ENCODE measurements at places on chromosomes 3 and 15.

GRCh38 chr3:60758171-60758570 lies 493.1 kb downstream of the FHIT start:
- DNase-seq, result no peak

DNA sequence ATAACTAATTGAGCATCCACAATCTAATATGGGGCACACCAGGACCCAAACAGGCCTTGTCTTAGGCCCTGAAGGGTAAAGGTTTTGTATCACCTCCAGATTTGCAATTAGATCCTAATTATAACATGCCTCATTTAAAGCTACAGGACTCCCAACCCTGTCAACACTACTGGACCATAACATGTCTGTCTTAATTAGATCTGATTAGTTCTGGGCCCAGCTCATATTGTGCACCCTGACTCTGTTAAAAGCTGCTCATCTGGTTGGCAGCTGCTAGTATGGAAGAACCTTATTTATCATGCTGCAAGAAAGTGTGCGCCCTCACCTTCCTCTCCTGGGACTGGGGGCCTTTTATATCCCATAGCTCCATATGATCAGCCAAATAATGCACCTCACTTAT lies 457.8 kb downstream of the ROBO1 start:
- DNase-seq, result no peak

DNA sequence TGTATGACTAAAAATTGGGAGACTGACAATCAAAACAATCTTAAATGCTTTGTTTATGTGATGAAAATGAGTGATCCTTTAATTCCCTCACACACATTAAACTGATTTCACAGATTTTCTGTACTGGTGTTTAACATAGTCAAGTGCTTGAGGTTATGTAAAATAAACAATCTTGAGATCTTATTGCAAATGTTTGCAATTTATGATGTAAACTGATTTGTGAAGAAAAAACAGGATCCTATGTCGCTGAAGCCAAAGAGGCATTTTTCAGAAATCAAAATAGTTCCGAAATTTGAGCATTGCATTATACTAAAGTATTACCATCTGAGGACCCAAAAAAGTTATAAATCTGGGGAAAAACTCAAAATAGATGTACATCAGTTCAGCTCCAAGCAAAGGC lies 12.7 kb downstream of the SHOX2 start:
- DNase-seq, result no peak

DNA sequence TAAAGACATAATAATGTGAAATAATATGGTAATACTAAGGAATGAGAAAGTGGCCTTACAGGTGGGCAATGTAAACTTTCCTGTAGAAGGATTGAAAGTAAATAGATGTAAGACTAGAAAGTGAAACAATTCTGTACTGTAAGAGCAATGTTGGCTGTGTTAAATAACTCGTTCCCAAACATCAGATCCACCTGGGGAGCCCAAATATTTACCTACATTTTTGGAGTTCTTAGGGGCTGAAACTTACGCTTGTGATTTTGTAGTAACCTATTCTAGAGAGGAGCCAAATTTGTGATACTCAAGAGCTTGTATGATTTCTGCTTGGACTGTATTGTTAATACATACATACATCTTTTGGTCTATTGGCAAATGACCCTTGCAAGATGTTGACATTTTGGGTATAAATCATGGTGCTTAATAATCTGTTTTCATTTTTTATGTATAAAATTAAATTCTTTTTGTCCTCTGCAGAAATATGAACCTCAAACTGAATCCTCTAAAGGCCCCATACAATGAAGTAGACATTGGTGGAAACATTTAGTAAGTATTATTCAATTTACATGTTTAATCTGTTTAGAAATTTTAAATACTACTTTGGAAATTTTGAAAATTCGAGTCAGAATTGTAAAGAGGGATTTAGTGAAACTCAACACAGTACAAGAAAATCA lies 8.5 kb upstream of the CHD2 start:
- DNase-seq, result no peak

- DNase-seq, result no peak
Measured at GRCh38 chr3:151383956-151384355, 597 bp downstream of the P2RY12 start.

DNA sequence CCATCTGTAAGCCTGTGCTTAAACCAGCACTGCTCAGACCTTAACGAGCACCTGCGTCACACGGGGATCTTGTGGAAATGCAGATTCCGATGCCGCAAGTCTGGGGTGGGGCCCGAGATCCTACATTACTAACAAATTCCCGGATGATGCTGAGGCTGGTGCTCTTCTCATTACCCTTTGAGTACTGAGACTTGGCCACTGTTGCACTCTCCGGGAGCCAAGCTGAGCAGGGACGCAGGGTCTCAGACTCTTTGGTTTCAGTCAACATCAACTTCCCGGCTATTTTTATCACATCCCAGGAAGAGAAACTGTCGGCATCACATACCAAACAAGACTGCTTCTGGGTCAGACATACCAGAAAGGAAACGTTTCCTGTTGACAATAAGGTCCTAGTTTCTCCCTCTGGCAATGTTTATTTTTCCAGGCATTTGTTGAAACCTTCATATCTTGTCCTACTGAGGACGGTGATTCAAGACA lies 276.6 kb downstream of the SHQ1 start:
- no peak for DNase-seq

DNA sequence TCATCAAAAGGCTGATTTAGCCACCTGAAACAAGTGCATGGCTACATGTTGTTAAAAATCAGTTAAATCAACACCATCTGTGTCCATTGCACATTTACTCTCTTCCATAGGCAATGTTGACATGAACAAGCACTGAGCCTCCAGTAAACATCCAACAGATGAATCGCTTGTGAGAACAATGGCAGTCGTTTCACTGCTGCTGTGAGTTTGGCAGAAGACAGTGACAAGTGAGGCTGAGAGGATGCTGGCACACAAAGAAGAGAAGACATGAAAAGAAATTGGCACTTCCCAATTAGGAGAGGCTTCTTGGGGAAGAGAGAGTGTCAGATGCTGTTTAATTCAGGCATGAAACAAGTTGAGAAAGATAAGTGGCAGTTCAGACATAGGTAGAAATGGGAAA lies 227.4 kb upstream of the STT3B start:
- no peak for DNase-seq

DNA sequence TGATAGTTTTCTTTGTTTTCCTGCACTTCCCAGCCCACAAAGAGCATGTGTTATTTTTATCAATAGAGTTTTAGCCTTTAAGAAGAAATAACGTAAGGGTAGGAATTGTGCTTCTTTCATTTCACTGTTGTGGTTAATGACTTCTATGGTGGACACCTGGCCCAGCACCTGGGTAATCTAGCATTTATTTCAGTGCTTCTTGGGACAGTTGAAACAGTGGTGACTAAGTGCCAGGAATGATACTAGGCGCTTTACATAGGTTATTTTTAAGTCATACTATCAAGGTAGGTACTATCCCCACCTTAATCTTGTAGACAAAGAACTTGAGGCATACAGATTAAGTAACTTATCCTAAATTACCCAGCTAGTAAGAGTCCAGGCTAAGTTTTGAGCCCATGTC lies 243.8 kb downstream of the SOX2 start:
- DNase-seq, result no peak

DNA sequence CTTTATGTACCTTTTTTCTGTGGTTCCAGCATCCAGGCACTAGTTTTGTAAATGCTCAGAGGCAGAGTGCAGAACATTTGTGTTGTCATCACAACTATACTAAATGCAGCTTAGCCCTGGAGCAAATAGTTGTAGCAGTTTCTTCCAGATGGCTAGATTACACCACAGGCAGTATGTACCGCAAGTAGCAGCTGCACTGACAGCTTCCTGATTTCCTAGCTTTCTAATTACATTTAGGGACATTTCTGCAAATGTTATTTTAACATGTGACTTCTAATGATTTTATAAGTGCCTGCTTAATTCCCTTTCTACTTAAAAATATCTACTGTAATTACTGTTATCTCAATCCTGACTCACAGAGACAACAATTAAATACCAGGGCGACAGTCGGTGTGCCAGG lies 106.5 kb downstream of the NR2E3 start:
- DNase-seq, result no peak

DNA sequence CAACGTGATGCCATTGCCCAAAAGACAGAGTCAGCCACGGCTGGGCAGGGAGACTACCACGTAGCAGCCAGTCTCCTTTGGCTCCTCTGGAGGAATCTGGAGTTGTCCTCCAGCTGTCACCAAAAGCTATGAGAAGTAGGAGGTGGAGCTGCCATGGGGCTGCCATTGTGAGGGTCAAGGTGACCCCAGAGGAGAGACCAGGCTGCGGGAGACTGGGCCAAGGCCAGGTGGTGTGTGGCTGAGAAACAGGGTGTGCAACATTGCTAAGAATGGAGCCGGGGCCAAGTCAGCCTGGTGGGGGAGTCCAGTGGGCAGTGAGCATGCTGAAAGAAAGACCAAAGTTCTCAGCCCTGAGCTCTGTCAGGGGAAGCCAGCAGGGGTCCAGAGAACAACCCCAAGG lies 29.9 kb upstream of the MRPS22 start:
- no peak for DNase-seq

- no peak for DNase-seq
Measured at GRCh38 chr15:64898406-64898805, 13.3 kb upstream of the ANKDD1A start.

DNA sequence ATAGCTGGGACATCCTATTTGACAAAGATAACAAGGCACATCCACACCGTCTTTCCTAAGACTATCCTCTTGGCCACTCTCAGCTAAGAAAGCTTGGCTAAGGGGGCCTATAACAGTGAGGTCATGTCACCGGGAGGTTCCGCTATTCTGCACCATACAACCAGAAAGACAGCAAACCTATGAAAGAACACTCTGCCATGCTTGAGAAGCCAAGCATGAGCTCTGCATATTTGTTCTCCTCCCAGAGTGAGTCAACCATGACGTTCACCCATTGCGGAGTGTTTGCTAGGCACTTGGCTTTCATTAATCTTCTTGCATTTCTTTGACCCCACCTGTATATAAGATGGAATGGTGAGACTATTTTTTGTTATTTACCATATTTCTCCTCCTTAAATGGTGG lies 141.2 kb downstream of the GMNC start:
- DNase-seq, result no peak

DNA sequence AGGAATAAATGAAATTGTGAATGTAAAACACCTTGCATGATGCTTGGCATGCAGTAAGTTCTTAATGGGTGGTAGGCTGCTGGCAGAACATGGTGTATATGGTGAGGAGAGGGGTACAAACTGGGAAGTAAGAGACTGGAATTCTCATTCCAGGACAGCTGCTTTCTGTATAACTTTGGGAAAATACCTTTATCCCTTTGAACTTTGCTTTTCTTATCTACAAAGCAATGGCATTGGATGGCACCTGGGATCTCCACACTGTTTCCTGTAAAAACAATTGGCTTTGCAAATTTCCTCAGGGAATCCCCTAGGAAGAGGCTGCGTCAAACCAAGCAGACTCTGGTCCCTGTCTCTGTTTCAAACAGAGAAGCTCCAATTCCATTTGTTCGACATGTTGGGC lies 100.7 kb upstream of the SLC4A7 start:
- no peak for DNase-seq

- DNase-seq, result no peak
Measured at GRCh38 chr3:186226482-186226881, 117.6 kb upstream of the ETV5 start.

- no peak for DNase-seq
Measured at GRCh38 chr15:65323071-65323511, 18.6 kb downstream of the RNU5B-1 start.

DNA sequence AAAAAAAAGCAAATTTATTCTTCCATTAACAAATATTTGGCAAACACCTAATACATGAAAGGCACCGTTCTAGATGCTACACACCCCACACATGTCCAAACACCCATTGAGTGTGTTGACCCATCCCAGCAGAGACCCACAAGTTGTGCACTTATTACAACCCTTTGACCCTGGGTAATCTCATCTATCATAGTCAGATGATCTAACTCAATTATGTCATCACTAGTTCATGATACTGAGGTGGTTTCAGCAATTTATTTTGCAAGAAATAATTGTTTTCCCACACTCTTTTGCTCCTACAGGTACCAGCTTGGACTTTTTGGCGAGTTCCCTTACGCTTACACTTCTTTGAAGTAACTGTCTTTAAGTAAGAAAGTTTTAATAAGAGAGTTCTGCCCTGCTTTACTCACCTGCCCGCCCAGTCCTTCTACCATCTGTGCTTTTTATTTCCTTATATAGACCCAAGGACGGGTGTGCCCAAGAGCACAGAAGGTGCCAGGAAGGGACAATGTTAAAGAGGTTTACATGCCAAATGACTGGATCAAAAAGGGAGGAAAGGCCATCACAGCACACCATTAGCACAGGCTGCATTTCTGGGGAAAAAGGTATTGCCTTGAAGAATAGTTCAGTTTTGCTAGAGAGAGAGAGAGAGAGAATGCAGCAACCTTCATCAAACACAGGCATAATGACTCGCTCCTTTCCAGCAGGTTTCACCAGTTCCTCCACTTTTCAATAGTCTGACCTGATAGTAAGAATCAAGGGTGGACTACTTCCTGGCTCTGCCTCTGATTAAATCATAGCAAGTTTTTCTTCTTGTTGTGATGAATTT lies 54.5 kb upstream of the ATP11B start:
- no peak for DNase-seq

GRCh38 chr15:86879250-86880229 lies 799.9 kb downstream of the AGBL1 start:
- no peak for DNase-seq

- DNase-seq, result no peak
Measured at GRCh38 chr3:98262046-98262445, 2.0 kb upstream of the OR5H6 start.

DNA sequence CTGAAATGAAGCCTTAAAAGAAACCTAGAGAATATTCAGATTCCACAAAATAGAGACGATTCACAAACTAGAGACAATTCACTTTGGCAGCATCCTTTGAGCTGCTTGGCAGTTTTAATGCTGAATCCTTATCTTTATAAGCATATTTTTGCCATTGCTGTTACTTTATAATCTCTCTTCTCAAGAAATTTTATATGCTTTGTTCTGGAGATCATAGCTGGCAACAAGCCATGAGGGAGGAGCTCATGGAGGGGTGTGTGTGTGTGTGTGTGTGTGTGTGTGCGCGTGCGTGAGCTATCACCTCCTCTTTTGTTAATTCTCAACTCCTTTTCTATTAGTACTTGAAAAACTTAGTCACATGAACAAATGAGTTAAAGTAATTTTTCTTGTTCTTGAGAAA lies 495.0 kb upstream of the RGMA start:
- DNase-seq, result no peak

- DNase-seq, result no peak
Measured at GRCh38 chr15:43955140-43955539, 128.3 kb downstream of the WDR76 start.

DNA sequence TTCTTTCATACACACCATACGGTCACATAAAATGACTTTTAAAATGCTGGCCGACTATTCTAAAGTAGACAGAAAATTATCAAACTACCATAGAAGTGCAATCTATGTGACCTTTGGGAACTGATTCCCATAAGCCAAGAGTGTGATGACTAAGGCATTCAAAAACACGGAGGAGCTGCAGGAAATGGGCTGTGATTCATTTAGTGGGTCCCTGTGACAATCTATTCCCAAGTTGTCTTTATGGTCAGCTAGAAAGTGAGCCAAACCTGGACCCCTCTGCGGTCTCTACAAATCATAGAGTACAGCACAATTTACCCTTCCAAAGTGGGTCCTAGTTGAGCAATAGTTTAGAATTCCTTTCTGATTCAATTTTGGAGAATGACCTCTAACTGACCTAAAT lies 251.5 kb upstream of the CBLB start:
- DNase-seq, result no peak

- DNase-seq, result no peak
Measured at GRCh38 chr15:59531066-59531675, 80.4 kb upstream of the GCNT3 start.

- DNase-seq, result no peak
Measured at GRCh38 chr3:64459711-64460110, 228.1 kb downstream of the ADAMTS9 start.

GRCh38 chr3:13638927-13639326 lies 90.0 kb downstream of the FBLN2 start:
- no peak for DNase-seq
